ENCODE measurements at places on chromosomes 16 and 17. TPM values are rescaled to one million over a fixed set of nuclear protein-coding genes. Genes with fewer than 3 reads are reported as not detected.

GRCh38 chr17:57606111-57606875, 138.8 kb downstream of the CCDC182 start:
- DNase-seq: no peak

DNA sequence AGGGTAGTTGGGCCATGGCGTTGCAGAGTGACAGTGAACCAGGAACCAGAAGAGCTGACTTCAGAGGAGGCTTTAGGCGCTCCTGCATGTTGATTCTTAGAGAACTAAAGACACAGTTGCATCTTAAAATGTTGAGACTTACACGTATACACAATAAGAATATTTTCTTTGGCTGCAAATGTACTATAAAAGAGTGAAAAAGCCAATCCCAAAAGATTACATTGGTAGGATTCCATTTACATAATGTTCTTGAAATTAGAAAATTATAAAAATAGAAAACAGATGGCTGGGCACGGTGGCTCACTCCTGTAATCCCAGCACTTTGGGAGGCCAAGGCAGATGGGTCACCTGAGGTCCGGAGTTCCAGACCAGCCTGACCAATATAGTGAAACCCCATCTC, 738.8 kb downstream of the WWOX start:
- no peak for DNase-seq

GRCh38 chr17:1234455-1234854, 35.8 kb upstream of the BHLHA9 start:
- DNase-seq: no peak

DNA sequence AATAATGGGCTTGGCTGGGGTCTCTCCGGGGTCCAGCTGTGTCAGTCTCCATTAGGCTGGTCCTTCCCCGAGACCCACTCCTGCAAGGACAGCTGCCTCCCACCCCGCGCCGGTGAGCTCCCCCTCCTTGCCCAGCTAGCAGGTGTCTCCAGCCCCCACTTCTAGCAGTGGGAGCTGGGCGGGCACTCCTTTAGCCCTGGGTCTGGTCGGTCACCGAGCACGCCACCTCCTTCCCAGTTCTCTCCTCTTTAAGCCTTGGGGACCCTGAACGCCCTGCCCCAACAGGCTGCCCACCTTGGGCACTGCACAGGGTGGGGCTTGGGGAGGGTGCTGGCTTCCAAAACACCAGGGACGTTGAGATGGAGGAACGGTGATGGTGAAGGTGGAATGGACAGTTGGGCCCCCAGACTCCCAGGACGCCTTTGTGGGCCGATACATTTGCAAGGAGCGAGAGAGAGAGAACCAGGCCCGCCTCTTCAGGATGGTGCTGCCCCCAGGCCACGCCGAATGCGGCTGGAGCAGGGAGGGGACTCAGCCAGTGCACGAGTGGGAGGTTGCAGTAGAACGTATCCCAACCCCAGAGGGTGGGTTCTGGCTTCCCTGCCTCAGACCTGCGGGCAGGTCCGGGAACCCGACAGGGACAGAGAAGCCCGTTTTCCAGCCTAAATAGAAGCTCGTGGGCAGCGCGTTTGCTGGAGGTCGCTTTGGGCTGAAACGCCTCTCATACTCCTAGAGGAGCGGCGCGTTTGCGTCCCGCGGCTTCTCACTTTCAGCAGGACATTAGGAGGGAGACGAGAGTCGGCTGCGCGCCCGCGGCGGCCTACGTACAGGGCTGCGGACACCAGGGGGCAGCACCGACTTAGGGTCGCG, 10.7 kb downstream of the TBX2 start:
- DNase-seq: no peak

DNA sequence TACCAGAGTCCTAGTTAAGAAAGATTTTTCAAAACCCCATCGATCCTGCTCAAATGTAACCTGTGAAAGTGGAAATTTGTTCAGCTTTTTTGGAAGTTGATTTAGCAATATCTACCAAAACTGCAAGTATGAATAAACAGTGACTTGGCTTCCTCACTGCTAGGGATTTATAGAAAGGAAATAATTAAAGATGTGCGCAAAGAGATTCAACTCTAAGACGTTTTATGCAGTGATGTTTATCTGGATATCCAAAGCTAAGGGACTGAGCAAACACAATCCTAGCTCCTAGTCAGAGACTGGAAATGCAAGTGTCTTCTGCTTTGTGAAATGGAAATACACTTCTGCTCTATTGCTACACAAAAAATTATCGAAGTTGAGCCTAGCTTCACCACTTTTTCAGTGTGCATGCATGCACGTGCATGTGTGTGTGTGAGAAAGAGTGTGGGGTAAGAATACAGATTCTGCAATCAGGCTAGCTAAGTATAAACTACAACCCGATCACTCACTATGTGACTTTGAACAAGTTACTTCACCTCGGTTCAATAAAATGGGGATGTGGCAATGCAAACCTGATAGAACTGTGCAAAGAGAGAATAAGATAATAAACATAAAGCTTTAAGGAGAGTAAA, 52.1 kb upstream of the FOXF1 start:
- no peak for DNase-seq

- no peak for DNase-seq
Measured at GRCh38 chr17:80272366-80272765, 11.7 kb downstream of the RNF213 start.

DNA sequence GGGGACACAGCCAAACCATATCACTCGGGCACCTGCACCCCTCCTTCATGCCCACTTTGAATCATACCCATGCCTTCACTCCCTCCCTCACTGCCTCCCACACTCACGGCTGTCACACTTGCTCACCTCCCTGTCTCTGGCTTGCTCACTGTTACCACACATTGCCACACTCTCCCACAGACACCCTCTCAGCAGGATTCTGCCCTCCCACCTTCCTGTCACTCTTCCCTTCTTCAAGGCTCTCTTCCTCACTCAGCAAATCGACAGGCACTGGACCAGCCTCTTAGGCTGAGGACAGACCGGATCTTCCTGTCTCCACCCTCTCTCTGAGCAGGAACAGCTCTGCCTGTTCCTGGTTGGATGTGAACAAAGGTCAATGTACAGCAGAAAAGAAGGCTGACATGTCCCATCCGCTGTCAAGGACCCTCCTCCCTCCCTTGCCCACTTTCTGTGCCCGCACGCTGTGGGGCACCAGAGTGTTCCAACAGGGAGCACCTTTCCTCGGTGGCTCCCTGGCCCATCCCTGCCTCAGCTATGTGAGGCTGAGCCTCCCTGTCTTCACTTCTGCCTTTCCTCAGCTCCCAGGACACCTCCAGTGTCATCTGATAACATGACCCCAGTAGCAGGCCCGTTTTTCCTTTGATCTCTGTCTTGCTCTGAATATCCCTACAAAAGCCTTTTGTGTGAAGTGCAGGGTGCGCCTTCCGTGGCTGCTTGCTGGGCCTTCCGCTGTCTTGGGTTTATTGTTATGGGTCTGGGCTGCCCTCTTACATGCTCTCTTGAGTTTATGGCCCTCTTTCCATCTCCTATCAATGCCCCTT, 47.0 kb downstream of the CCDC182 start:
- peak; percentile 74 for DNase-seq

GRCh38 chr17:82228278-82228841, 482 bp upstream of the SLC16A3 start:
- no peak for DNase-seq

- no peak for DNase-seq
Measured at GRCh38 chr17:29178750-29179231, 1.4 kb downstream of the MYO18A start.

DNA sequence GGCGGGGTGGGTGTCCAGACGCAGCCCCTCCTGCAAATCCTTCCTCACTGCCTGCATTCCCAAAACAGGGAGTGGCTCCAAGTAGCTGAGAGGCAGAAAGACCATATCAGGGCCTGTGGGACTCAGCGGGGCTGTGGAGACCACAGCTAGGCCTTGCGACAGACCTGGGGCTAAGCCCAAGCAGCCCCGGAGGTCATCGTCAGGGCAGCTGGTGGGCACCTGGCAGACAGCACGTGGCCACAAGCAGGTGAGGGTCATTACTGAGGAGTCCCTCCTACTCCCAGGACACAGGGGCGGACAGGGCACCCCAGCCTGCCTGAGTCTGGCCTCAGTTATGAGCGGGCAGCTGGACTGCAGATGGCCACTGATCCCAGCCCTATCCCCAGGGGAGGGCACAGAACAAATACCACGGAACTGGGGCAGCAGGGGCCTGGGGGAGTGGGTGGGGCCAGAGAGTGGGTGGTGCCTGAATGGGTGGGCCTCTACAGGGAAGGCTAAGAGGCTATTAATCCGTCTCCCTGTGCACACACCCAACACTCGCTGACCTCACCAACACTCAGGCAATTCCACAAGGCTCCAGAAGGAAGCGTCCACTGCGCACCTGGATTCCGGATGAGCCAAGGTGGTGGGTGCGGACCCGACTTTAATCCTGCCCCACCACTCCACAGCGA, 8.5 kb downstream of the HS3ST6 start:
- no peak for DNase-seq

- DNase-seq: no peak
Measured at GRCh38 chr16:82633964-82634600, 7.3 kb downstream of the CDH13 start.

- no peak for DNase-seq
Measured at GRCh38 chr17:27345141-27345904, 51.4 kb downstream of the WSB1 start.

DNA sequence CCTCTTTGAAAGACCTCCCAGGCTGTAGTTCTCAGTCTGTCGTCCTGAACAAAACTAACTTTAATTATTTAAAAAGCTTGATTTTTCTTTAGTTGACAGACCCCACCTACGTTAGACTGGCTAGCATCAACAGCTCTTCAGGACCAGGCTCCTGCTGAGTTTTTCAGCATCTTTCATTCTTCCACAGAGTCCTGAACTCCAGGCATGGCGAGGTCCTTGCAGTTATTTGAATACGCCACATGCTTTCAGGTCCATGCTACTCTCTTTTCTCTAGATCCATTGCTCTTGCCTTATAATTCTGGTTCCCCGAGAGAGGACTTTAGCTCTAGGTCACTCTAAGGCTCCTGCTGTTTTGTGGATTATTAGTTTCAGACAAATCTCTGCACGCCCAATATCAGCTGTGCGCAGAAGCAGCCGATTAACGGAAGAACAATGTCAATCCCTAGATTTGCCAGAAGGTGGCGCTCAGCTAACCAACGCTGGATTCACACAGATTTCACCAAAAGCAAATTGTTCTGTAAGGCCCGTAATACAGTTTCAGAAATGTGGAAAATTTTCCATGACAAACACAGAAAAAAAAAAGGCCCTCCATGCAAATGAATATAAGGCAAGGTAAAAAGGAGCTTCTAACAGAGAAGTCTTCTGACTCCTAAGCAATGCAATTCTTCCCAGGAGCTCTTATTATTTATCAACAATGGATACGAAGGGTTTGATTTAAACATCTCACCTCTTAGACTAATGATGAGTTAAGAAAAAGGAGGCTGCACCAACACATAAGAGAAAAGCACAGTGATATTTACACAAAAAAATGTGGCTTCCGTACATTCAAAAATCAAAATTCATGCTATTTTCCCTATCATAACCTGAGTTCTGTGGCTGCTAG, 33.5 kb upstream of the BCO1 start:
- no peak for DNase-seq

Gene SLC47A2
- not detected for total RNA-seq

Gene ADGRG1
- total RNA-seq: 17.7 TPM

Gene SLC38A8
- not detected for total RNA-seq

Gene GCGR
- total RNA-seq: 0.17 TPM

Gene BMERB1
- 84.1 TPM for total RNA-seq

Gene C16orf86
- total RNA-seq: 6.2 TPM

Gene RPH3AL
- 10.8 TPM for total RNA-seq

Gene TNFSF12
- 108 TPM for total RNA-seq

Gene PCGF2
- 10.4 TPM for total RNA-seq

Gene GDPD1
- 1.2 TPM for total RNA-seq

Gene TACO1
- total RNA-seq: 14.5 TPM

All from esophagus muscularis mucosa (tissue), 4 donors.